ENCODE measurements at places on chromosomes 2 and 18.

DNA sequence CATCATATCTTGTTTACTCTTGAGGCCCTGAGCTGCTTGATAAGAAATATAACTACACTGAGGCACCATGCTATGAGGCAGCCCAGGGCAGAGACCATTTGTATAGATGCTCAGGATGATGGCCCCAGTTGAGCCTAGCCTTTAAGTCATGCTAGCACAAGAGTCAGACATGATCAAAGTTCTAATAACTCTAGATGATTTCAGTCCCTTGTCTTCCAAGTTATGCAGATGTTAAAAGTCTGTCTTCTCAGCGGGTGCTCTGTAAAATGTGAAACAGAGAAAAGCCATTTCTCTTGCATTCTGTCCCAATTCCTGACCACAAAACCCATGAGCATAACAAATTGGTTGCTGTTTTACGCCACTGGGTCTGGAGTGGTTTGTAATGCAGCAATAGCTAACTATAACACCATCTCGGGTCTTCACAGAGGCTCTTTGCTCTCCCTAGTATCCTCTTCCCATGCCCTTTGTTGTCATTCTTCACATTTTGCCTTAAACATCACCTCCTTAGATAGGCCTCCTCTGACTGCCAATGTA is 49.6 kb downstream of the NXPH2 start:
- DNase-seq: no peak

DNA sequence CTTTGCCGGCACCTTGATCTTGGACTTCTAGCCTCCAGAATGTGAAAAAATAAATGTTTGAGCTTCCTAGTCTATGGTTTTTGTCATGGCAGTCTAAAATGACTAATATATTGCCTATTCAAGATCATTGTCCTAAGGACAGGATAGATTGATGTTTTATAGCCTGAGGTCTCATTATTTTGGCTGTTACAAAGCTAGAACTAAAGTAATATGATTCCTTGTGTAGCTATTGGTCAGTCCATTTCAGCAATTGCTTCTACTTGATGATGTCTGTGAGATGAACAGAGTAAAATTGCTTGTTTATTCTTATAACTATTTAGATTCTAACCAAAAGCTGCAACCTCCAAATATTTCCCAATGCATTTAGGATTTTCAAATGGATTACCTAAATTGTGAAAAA is 145.0 kb downstream of the HRH4 start:
- no peak for DNase-seq

DNA sequence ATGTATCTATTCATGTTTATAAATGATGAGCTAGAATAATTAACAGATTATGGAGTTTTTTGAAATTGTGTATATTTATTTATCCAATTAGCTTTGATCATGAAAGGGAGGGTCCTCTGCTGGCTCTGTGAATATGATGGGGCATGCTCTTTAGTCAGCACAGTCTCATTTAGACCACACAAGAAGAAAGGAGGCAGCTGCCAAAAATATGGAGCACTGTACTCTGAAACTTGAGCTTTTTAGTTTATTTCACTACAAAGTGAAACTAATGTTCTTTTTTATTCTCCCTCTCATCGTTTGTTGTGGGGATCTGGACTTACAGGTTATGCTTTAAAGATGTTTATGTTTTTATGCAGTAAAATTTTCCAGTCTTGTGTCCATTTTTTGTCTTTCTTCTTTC is 266.9 kb upstream of the GULP1 start:
- DNase-seq: no peak

DNA sequence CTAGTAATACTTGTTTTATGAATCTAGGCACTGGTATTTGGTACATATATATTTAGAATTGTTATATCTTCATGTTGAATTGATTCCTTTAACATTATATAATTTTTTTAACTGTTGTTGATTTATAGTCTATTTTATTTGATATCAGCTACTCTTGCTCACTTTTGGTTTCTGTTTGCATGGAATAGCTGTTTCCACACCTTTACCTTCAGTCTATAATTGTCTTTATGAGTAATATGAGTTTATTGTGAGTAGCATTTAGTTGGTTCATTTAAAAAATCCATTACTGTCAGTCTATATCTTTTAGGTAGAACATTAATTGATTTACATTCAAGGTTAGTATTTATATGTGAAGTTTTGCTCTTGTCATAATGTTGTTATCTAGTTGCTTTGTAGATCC is 58.6 kb downstream of the SMCHD1 start:
- DNase-seq: no peak

DNA sequence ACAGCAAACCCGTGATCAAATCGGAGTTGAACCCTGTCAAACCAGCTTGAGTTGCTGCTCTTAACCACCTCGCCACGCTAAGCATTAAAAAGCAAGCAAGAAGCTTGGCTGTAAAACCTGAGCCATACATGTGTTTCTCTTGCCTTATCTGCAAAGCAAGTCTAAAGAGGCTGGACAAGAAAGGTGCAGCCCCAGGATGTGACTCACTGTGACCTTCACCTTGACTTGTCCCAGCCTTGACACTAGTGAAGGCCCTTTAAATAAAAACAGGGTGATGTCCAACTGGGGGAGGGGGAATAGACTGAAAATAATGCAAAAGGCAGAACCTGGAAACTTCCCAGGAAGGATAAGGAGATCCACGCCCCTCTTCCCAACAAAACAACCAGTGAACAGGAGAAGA is 127.6 kb upstream of the NPAS2 start:
- DNase-seq: no peak

DNA sequence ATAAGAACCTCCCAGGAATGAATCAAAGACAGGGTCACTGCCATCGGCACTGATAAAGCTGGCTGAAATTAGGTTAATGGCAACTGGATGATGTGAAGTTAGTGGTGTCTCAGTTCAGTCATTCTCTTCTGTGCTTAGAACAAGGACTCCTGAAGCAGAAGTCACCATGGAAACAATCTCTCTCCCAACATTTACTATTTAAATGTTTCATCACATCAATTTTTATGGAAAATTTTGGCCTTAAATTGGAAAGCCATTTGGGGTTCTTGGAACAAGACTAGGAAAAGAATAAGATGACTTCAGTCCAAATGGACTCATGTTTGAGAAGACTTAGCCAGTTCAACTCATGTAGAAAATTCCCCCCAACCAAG is 15.5 kb upstream of the ARL5A start:
- no peak for DNase-seq

DNA sequence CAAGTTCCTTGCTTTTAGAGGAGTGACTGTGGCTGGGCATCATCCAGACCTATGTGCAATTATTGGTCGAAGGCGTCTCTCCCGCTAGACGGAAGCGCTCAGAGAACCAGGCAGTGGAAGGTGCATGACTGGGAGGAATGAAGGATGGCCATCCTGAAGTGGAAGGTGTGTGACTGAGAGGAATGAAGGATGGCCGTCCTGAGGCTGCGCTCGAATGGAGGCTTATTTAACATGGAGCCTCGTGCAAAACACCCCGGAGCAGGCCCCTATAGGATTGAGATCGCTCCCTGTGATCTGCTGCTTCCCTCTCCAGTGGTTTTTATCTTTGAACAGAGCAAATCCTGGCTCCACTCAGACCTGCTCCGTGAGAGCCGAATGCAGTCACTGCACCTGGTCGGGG is 140.2 kb upstream of the ID2 start:
- DNase-seq: no peak

DNA sequence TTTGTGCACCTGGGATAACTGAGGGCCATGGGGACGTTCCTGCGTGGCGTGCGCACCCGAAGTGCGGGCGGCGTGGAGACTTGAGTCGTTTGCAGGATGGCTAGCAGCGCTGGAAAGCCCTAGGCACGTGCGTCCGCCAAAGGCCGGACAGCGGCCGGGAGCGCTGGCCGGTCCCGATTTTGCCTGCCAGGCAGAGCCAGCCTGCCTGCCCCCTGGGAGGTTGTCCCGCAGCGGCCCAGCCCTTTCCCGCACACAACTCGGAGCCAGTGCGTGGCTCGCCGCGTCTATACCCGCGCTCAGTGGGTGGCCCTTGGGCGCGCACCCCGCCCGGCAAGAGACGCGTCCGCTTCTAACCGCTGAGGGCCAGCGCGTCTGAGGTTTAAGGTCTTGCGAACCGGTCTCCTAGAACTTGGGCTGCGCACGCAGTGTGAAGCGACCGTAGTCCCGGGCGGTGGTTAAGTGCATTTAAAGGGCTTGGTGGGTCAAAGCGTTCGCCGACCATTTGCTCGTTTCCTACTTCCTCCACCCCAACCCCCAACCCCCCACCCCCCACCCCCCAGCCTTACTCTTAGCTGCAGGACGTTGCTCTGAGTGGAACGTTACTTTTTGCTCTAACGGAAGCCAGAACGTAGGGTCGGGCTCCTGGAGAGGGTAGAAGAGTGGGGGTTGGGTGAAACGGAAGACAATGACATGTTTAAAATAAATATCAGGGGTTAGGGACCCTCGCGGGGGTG is 627 bp downstream of the CDCA7 start:
- DNase-seq: no peak
